ENCODE measurements at places on chromosomes 3 and 15.

- no peak for DNase-seq
These were observed 86.6 kb upstream of the HES1 start for GRCh38 chr3:194049394-194049793.

DNA sequence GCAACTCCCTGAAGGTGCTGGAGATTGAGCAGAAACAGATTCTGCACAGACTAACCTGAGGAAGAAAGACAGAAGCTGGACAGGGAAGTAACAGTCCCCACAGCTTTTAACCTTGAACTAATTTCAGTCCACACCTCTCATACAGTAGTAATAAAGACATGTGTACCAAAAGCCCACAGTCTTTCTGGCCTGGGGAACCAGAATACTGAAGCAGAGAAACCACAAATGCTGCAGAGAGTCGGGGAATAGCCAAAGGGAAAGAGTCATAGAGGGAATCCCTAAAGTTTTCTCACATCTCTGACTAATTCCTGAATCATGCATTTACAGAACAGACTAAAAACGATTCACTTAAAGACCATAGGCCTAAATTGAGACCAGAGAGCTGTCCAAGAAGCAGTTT lies 503.4 kb upstream of the NECTIN3 start:
- DNase-seq, result no peak

DNA sequence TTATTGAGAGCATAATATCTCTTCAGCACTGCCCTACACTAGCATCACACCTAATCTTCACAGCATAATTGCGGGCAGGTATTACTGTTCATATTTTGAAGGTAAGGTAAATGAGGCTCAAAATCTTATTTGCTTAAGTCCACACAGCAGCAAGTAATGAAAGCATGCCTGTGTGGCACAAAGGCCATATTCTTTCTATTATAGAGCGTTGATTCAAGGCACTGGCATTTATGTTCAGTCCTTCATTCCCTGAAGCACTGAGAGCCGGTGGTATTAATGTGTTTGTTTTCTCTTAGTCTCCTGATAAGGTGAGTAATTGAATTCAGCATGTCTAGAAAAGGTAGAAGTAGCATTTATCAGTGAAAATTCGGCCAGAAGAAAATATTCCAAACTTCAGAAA lies 231.2 kb downstream of the BBX start:
- no peak for DNase-seq

DNA sequence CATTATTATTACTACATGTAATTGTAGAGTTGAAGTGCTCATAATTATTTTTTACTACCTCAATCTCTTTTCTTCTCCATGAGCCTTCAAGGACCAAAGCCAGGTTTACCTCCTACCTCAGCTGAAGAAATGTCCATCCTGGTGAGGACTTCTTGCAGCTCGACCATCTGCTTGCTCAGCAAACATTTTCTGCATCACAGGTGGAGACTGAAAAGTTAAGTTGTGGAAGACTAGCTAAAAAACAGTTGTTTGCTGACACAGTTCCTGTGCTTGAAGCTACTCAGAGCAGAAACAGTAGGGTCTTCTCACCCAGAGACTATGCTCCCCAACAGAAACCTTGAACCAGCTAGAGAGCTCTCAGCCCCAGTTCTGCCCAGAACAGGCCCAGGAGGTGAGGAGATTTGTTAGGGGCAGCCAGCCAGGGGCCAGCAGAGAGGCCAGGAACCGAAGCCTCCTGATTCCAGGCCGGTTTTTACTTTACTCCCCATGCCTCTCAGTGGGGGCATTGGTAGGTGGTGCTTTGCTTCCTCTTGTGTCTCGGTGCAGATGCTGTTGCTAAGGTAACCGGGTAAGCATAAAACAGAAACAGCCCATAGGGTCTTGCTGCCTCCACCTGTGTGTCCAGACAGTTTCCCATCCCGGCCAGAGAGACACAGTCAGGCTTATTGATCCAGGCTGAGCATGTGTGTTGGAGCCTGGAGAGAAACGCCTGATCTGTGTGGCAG lies 54.9 kb downstream of the CCNL1 start:
- no peak for DNase-seq

DNA sequence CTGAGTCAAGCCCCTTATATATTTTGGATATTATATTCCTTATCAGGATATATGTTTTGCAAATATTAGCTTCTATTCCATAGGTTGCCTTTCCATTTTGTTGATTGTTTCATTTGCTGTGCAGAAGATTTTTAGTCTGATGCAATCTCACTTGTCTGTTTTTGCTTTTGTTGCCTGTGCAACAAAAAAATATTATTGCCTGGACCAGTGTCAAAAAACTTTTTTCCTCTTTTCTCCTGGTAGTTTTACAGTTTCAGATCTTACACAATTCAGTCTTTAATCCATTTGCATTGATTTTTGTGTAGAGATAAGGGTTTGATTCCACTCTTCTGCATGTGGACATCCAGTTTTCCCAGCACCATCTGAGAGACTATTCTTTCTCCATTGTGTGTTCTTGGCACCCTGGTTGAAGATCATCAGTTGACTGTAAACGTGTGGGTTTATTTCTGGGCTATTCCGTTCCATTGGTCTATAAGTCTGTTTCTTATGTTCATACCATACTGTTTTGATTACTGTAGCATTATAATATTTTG lies 228.9 kb upstream of the NR2E3 start:
- DNase-seq, result no peak

DNA sequence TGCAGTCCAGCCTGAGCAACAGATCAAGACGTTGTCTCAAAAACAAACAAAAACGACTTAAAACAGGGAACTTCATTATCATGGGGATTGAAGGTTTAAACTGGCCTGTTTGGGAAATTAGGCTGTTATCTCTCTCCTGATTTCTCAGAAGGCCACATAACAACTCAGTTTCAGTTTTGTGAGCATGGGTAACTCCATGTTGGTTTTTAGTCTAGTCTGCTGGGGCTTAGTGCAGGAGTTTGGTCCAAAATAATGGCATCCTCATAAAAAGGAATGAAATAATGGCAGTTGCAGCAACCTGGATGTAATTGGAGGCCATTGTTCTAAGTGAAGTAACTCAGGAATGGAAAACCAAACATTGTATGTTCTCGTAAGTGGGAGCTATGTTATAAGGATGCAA lies 2.3 kb upstream of the ZNF280D start:
- DNase-seq, result no peak

DNA sequence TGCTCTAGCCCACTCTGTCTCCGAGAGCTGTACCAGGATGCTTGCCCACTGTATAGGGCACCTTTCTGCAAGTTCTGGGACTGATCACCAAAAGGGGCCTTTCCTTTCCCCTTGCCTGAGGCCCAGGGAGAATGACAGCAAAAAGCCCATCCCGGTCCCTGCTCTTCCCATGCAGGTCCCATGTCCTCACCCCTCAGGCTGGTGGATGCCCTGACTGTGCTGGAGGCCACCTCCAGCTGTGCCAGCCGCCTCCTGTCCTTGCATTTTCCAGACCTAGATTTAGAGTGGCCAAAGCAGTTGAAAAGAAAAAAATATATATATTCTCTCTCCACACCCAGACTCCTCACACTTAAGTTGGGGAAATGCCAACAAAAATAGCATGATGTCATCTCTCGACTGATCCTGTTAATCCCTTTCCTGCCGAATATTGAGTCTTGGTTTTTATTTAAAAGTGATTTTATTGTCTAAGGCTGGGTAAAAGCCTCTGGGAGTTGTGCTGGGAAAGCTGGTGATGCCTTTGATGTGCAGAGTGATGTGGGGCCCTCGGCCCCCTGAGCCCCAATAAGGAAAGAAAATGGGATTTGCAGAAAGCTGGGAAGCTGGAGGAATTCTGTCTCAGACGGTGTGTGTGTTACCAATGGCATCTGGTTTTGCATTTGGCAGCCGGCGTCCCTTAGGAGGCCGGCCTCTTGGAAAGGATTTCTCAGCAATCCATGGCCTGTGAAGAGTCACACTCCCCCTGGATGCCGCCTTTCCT lies 29.3 kb upstream of the TPM1 start:
- no peak for DNase-seq

DNA sequence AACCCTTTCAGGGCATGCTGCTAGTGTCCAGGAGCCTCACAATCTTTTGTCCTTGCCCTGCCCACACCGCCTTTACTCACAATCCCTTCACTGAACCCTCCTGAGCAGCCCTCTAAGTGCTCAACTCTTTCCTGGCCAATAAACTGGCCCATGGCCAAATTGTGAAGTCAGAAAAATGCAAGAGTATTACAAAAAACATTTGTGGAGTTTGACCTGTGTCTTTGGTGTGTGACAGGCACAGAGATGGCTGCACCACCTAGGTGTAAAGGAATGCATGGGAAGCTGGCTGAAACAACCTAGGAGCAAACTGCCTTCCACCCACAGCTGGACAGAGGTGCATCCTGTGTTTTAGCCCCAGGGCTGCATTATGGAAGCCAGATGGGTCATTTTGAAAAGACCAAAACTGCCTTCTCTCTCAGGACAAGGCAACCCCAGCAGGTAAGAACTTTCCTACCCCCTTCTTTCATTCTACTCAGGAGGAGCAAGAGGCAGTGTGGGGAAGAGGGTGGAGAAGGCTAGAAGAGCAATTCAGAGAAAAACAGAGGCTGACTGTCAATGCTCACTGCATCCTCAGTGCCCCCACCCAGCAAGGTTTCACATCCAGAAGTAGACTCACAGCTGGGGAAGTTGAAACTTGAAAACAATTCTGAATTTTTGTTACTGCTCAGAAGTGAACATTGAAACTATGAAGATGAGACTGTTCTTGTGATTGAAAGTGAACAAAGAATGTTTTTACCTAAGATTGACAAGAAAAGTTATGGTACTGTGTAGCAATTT lies 78.6 kb downstream of the TRIM42 start:
- no peak for DNase-seq

DNA sequence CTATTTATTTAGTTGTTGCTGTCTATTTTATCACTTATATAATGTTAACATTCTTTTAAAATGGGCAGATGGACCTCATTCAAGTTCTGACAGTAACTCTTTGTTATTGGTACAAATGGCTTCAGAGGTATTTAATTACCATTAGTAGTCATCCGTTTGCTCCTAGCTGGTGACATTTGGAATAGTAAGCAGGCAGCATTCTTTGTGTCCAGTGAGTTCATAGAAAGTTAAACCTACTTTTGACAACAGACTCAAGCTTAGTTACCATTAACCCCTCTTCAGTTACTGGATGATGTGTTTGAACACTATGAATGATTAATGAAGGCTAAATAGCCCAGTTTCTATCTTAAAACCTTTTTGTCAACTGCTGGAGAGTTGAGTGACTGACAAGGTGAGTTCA lies 500.7 kb upstream of the ATP11B start:
- no peak for DNase-seq

DNA sequence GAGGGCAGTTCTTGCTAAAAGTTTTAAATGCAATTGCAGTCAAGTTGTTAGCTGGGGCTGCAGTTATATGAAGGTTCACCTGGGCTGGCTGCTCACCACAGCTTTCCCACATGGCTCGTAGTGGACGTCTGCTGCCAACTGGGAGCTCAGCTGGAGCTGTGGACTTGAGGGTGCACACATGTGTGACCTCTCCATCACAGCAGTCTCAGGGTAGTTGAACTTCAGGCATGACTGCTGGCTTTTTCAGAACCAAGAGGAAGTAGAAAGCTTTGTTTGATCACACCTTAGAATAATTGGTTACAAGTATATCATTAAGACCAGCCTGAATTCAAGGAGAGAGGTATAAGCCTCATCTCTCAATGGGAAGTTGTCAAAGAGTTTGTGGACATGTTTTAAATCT lies 74.1 kb downstream of the CHL1 start:
- DNase-seq, result no peak

- no peak for DNase-seq
These were observed 16.6 kb downstream of the ABTB1 start for GRCh38 chr3:127689266-127689860.

DNA sequence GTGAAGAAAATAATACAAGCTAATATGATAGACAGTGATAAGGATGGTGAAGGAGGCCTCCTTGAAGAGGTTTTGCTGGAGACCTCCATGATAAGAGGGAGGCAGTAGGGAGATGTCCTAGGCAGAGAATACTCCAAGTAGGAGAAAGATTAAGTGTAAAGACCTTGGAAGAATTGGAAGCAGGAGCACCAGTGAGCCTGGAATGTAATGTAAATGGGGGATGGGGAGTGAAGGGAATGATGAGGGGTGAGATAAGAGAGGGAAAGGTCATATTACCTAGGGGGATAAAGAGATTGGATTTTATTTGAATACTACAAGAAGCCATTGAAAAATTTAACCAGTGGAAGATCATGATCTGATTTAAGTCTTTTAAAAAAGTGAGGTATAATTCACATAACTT lies 41.7 kb upstream of the ARL14 start:
- no peak for DNase-seq

GRCh38 chr15:54410481-54410880 lies 432.2 kb downstream of the UNC13C start:
- DNase-seq, result no peak

- no peak for DNase-seq
These were observed 61.0 kb upstream of the ST3GAL6 start for GRCh38 chr3:98702166-98702565.

GRCh38 chr3:187107989-187108388 lies 31.3 kb downstream of the RPL39L start:
- no peak for DNase-seq

DNA sequence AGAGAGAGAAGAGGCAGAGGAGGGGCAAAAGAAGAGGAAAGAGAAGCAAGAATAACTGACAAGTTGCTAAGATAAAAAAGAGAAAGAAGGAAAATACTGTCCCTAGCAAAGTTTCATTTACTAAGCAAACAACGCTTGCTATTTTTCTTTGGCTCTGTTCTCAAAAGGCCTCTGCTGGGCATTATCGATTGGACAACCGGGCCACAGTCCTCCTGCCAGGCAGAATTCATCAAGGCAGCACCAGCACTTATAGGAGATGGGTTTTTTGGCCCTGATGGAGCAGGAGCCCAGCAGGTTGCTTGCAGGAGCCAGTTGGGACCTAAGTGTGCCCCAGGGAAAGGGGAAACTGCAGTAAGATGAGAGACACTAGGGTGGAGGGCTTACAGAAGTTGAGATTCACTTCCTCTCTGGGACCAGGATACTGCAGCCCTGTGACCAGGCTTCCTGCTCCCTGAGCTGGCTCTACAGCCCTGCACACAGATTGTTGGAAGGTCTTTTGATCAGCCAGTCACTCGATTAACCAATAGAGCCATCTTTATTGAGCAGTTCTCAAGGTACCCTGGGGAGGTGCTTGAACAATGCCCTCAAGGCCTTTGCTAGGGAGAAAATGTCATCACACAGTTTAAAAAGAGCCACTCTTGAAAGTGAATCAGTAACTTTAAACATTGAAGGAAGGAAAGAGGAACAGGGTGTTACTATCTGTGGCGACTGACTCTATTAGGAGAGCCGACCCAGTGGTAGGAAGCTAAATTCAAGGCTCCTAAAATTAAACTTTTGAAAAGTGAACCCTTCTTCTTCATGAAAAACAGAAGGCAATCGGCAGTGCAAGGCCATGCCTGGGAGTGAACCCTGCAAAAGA lies 28.8 kb upstream of the GLCE start:
- no peak for DNase-seq

- DNase-seq, result no peak
These were observed 6.6 kb upstream of the LIPC start for GRCh38 chr15:58425185-58425584.

- DNase-seq, result no peak
These were observed 41.4 kb downstream of the ZPLD1 start for GRCh38 chr3:102476198-102476597.

Data from activated CD4-positive, CD25-positive, alpha-beta regulatory T cell (primary cell).